Stimulated activated CD8-positive, alpha-beta memory T cell treated with anti-CD3 and anti-CD28 coated beads, Interleukin-7, amount 100 ng/mL, for 24 hours (primary cell): ENCODE measurements at places on chromosomes 2 and 18.

GRCh38 chr18:73552171-73552570 lies 595.5 kb downstream of the FBXO15 start:
- DNase-seq, result no peak

DNA sequence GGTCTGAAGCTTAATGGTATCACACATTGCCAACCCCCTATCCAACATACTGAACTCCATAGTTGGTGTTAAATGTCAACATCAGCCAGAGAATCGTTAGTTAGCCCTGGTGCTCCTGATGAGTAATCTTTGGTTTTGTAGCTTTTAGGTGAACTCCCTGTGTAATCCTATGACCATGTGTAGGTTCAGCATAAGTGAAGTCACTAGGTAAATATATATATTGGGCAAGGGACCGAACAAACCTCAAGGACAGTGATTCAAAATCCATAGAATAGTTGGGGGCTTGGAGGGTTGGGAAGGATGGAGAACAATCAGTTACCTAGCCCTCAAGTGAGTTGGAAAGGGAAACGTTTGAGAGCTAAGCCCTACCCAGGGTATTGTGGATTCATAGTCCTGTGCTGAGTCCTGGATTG lies 16.0 kb upstream of the AP1S3 start:
- DNase-seq, result no peak

DNA sequence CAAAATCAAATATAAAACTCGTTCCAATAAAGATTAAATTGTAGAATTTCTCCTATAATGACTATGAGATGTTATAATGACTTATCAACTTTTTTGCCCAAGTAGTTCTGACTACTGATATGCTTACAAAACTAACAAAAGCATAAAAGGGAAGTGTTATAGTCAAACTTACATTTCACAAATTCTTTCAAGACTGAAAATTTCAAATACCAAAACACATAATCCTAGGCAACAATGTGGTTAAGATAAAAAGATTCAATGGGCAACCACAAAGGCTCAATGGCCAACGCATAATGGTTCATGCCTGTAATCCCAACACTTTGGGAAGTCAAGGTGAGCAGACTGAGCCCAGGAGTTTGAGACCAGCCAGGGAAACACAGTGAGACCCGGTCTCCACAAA lies 135.7 kb downstream of the USP34 start:
- no peak for DNase-seq

- peak; percentile 39 for DNase-seq
Observed at GRCh38 chr2:229921101-229921891, 513 bp downstream of the TRIP12 start.

GRCh38 chr18:49723648-49724180 lies 89.6 kb downstream of the ACAA2 start:
- DNase-seq, result no peak

- no peak for DNase-seq
Observed at GRCh38 chr2:223047260-223047761, 4.7 kb upstream of the KCNE4 start.

DNA sequence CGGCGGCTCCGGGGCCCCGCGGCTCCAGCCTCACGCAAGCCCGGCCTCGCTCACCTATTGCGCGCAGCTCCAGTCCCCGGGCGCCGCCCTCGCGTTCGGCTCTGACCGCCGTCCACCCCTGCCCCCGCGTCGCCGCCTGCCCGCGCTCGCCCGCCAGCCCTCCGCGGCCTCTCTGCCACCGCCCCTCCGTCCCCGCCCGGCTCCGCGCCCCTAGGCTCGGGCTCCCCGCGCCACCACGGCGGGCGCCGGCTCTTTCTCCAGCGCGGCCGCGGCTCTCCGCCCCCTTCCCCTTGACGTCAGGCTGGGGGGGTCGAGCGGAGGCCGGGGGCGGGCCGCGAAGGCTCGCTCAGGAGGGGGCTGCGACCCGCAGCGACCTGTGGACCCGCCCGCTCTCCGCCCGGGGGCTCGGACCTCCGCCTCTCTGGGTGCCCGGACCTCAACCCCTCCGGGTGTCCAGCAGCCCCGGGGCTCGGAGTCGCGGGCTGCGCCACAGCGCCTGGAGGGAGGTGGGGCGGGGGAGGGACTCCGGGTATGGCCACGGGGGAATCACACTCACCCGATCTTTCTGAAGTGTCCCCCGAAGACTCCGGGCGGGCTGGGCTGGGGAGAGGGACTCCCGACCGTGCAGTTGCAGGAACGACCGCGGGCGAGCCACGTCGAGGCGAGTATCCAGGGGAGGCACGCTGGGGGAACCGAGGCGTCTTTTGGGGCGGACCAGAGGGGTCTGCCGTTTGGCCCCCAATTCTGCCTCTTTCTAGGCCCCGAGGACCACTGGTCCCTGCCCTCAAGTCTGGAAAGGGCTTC lies at the start of gene SEMA4C:
SEMA4C (minus strand) TSS at position 259 of the 804 bp plus-strand sequence. CDS start 2,194 bp downstream, outside the sequence.
- DNase-seq, result no peak

DNA sequence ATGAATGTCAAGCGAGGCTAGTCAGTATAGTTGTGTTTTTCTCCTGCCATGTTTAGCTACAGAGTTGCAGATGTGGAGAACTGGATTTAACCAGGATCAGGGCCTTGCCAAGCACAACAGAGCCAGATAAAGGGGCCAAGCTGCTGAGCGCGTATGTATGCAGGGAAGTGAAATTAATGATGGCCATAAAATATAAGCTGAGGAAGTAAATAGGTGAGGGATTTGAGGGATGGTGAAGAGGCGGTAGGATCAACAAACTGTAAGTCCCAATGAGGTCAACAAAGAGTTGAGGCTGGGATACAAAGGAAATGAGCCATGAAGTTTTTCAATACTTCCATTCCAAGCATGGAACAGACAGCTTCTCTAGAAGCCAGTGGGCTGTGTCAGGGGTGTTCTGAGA lies 10.6 kb downstream of the LRP2 start:
- no peak for DNase-seq

DNA sequence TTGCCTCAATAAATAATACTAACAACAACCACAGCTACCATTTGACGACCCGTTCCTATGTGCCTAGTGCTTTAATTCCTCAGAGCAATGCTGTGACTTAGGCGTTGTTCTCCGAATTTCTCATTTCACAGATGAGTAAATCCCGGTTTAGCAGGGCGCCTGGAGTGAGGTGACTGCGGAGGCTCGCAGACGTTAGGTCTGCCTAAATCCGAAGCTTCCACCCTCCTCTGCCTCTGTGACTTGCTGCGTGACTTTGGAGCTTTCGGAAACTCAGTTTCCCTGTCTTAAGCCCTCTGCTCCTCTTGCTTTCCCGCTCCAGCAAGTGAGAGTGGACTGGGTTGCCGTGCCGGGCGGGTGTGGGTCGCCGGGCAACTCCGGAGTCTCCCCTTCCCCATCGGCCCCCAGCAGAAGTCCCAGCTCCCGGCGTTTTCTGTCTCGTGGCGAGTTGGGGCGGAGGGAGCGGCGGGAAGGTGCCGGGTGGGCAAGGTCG lies 711 bp upstream of the ATOH8 start:
- no peak for DNase-seq

DNA sequence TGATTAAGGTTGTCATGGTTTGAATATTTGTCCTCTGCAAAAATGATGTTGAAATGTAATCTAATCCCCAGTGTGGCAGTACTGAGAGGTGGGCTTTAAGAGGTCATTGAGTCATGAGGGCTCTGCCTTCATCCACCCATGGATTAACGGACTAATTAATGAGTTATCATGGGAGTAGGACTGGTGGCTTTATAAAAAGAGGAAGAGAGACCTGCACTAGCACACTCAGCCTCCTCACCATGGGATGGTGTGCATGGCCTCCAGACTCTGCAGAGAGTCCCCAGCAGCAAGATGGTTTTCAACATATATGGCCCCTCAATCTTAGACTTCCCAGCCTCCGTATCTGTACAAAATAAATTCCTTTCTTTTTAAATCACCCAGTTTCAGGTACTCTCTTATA lies 41.0 kb downstream of the DTNB start:
- no peak for DNase-seq

DNA sequence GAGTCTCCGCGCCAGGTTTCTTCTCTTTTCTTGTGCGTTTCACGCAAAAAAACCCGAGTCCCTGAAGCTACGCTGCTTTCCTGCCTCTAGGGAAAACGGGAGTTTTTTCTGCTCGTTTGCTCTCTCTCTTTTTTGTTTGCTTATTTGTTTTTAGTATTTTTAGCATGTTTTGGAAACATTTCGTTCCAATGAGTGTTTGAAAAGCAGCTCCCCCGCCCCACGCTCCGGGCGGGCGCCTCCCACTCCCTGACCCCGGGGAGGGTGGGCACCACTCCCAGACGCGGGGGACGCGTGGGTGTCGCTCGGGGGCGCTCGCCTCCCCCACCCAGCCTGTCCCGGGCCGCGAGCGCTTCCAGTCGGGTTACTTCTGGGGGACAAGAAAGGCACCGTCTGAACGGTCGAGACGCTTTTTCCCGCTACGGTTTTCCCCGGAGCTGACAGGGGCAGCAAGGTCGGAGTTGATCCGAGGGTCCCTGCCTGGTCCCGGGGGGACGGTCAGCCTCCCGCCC lies 446 bp upstream of the EFHD1 start:
- no peak for DNase-seq

- peak; percentile 16 for DNase-seq
Observed at GRCh38 chr2:65299246-65299645, 71.6 kb downstream of the ACTR2 start.

- no peak for DNase-seq
Observed at GRCh38 chr2:241870081-241870541, 582 bp downstream of the RTP5 start.

GRCh38 chr18:58674863-58675472 lies 3.7 kb downstream of the MALT1 start:
- no peak for DNase-seq

GRCh38 chr2:138712212-138712979 lies 67.8 kb downstream of the NXPH2 start:
- no peak for DNase-seq

- no peak for DNase-seq
Observed at GRCh38 chr2:69375494-69376353, 11.3 kb downstream of the GFPT1 start.

DNA sequence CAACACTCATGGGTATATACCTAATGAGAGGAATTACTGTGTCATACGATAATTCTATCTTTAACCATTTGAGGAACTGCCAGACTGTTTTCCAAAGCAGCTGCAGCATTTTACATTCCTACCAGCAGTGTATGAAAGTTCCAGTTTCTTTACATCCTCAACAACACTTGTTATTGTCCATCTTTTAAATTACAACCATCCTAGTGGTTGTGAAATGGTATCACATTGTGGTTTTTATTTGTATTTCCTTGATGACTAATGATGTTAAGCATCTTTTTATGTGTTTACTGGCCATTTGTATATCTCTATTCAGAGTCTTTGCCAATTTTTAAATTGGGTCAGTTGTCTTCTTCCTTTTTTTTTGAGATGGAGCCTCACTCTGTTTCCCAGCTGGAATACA lies 4.0 kb upstream of the CKAP2L start:
- DNase-seq, result no peak

DNA sequence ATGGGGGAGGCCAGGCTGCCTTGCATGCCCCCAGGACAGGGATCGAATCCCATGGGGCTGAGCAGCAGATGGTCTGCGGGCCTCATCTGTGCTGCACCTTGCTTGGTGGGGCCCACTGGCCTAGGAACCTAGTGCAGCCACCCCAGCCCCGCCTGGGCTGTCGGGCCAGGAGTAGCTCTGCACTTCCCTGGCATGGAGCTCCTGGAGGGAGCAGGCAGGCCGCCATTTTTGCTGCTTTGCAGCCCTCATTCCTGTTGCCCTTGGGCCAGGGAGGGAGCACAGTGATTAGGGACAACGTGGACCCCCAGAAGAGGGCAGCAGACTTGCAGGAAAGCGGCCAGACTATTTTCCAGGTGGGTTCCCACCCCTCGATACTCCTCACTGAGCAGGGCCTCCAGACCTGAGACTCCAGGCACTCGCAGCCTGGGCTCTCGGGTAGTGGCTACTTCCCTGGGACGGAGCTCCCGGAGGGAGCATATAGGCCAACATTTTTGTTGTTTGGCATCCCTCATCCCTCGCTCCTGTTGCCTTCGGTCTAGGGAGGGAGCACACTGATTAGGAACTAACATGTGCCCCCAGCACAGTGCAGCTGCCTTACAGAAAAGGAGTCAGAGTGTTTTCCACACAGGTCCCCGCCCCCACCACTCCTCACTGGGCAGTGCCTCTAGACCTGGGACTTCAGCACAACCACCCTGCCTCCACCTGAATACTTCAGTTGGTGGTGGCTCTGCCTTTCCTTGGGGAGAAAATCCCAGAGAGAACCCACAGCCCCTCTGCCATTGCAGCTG lies 99.5 kb downstream of the MAIP1 start:
- DNase-seq, result no peak

DNA sequence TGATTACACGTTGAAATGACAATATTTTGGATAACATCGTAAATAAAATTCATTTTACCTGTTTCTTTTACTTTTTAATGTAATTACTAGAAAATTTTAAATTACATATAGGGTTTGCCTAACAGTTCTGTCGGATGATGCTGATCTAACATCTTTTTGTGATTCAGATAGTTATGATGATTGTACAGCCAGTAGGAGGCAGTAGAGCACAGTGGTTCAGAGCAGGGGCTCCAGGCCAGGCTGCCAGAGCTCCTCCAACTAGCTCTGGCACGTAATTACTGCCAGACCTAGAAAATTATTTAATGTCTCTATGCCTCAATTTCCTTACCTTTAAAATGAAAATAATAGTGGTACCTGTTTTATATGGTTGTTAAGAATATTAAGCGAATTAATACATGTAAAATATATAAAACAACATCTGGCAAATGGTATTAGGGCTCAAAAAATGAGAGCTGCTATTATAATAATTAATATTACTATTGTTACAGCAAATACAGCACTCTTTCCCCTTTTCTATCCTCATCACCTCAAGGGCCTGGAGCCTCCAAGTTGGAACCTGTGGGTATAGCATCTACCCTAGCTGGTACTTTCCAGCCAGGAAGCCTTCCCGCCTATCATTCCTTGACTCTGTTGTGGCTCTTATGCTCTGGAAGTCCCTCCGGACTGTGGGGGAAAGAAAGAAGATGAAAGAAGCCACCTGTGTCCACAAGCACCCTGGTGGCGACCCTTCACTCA lies 47.7 kb upstream of the PLA2R1 start:
- DNase-seq, result peak; percentile 12

- no peak for DNase-seq
Observed at GRCh38 chr2:178530131-178530530, 49.9 kb downstream of the PLEKHA3 start.

DNA sequence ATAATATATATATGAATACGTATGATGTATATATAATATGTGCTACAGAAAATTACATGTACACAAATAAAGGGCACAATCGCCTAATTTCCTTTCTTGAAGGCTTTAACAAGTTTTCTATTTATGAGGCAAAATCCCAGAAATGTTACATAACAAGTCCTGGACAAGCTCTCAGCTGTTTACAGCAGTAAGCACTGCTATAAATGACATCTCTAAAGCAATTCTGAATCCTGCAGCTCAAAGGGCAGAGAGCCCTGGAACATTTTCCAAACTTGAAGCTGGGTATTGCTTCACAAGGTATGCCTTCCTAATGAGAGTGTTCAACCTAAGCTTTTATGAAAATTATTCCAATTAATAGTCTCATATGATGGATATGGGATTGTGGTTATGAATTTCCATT lies 222.3 kb upstream of the GCFC2 start:
- DNase-seq, result no peak

- no peak for DNase-seq
Observed at GRCh38 chr2:206311026-206311425, 36.6 kb downstream of the ZDBF2 start.

- DNase-seq, result no peak
Observed at GRCh38 chr2:37230581-37230980, 815 bp downstream of the CEBPZ start.
